GM23248 (cell line): ENCODE measurements at places on chromosomes 1 and 21.

- DNase-seq, result peak; percentile 91
Observed at GRCh38 chr21:29181799-29182470, 51.5 kb downstream of the MAP3K7CL start.

- no peak for DNase-seq
Observed at GRCh38 chr1:162367073-162367472, 9.6 kb downstream of the SPATA46 start.

GRCh38 chr1:114114185-114115094 lies 39.2 kb downstream of the SYT6 start:
- DNase-seq, result peak; percentile 17

GRCh38 chr1:112505878-112506277 lies 2.9 kb upstream of the WNT2B start:
- DNase-seq, result no peak

GRCh38 chr1:40687661-40688060 lies 3.8 kb upstream of the NFYC start:
- no peak for DNase-seq
